ENCODE measurements at places on chromosomes 7 and 10.

GRCh38 chr10:97466755-97467154 is 20.8 kb downstream of the ZDHHC16 start:
- DNase-seq: no peak

DNA sequence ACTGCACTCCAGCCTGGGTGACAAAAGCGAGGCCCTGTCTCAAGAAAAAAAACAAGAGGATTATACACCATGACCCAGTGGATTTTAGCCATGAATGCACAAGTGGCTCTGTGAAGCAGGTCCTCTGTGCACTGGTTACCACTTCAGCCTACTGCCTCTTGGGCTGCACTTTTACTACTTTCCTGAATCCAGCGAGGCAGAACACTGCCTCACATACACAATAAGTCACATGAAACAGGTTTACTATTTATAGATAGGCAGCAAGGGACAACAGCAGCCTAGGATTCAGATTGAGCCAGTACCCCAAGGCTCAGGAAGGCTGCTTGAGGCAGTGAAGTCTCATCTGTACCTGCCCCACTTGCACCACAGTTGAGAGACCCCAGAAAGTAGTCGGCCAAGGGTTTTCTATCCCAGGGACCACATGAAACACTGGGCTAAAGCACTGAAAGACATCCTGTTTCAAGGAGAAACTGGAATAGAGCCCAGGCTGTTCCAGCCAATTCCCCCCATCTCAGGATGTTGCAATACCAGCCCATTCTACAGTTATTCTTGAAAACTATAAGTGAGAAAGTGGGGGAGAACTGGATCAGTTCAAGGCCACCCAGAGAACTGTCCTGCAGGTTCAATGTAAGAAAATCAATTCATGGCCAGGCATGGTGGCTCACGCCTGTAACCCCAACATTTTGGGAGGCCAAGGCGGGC is 10.3 kb upstream of the OGDH start:
- no peak for DNase-seq

DNA sequence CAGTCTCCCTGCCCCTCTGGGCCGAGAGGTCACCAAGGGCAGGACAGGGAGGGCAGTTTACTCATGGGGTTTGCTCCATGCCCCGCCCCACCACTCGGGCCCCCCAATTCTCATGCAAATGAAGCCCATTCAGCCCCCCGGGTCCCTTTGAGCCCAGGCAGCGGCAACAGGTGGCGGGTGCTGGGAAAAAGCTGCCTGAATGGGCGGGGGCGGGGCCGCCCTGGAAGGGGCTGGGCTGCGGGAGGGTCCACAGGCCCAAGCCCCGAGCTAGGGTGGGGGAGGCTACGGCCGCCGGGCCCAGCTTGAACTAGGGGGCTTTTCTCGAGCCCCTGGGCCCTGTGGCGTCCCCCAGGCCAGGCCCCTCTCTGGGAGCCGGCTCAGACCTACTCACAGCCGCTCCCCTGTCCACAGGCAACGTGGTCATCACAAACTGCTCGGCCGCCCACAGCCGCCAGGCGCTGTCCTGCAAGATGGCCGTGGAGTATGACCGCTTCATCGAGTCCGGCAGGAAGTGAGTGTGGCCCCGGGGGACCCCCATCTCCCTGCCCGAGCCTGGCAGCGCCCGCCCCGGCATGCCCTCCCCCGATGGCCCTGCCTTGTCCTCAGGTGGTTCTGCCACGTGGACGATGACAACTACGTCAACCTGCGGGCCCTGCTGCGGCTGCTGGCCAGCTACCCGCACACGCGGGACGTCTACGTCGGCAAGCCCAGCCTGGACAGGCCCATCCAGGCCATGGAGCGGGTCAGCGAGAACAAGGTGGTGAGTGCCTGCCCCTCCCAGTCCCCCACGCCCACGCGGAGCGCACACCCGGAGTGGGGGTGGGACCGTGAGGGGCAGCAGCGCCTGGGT is 5.5 kb downstream of the LFNG start:
- no peak for DNase-seq

GRCh38 chr7:42193471-42194129 is 43.4 kb downstream of the GLI3 start:
- DNase-seq: no peak

DNA sequence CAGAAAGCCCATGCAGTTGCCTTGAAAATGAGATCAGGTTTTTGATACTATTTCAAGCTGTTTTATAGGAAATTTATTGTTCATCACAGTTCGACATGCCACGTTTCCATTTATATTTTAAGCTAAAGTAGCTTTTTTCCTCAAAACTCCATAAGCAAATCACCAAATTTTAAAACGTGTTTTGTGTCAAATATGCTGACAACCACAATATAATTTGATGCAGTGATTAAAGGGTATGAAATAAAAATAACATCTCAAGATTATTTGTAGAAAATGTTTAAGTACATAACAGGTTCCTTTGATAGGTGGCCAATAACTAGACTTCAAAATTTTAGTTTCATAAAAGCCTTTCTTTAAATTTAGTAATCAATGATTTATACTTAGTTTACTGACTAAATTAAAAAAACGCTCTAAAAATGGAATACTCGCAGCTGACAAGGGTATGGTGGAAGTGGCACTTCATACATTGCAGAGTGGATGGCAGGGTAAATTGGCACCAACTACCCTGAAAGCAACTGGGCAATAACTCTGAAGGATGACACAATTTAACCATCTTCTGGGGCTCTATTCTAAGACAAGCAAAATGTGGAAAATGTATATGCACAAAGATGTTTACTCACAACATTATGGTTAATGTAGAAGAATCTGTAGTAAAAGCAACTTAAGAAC is 481.6 kb downstream of the TNS3 start:
- DNase-seq: no peak

GRCh38 chr7:9200626-9201025 is 767.2 kb downstream of the NXPH1 start:
- no peak for DNase-seq

GRCh38 chr7:158228986-158229385 is 358.6 kb downstream of the PTPRN2 start:
- DNase-seq: no peak

- DNase-seq: no peak
These were observed 50.4 kb downstream of the VTI1A start for GRCh38 chr10:112497347-112497950.

DNA sequence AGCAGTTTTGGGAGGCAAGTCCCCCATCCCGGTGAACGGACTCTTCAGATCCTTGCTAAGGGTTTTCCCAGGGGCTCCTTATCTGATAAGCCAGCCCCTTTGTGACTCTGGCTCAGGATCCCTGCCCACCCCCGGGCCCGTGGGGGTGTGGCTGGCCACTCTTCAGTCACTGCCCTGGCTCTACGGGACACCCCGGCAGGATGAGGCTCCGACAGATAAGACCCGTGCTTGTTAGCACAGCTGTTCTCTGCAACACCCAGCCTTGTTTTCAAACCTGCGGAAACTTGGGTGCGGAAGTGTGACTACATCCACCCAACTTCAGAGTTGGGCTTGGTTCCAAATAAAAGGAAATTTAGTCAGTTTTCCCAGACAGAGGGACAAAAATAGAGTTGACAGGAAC is 66.7 kb upstream of the PODXL start:
- DNase-seq: no peak

DNA sequence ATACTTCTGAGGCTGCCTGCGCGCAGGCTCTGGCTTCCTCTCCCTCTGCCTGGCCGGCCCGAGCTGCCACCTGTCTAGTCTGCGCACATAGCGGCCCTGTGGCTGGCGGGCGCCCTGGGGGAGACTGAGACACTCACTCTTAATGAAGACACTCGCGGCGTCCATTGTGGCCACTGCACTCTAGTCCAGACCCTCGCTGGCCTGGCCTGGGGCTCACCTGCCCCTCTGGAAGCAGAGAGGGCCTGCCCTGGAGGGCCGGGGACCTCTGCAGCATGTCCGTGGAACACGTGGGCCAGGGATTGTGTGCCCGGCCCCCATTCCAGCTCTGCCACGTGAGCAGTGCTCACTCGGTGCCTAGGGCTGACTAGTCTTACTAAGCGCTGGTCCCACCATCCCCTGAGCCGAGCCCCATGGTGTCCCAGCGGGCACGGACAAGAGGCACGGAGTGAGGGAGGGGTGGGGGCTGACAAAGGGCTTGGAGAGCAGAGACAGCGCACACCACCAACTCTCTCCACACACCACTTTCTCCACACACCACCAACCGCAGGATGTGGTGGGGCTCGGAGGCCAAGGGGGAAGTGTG is 149.3 kb downstream of the ELFN1 start:
- no peak for DNase-seq

DNA sequence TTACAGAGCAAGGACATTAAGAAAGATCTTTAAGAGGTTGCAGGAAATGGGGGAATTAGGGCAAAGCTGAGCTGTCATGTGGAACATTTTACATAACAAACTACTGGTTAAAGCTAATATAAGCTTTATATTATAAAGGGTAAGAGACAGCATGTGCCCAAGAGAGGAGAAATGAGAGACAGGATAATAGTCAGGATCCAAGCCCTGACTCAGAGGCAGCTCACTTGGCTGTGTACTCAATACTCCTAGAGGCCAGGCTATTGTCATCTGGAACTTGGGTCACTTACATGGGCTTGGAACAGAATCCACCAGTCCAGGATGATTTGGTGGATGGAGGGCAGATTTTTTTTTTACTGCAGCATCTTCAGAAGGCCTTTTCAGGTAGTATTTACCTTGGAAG is 418.6 kb upstream of the ZMIZ1 start:
- no peak for DNase-seq

- no peak for DNase-seq
These were observed 404.7 kb downstream of the NEBL start for GRCh38 chr10:20492447-20492846.
